ENCODE measurements at places on chromosomes 6 and 20.

GRCh38 chr20:3927486-3928291, 38.5 kb downstream of the PANK2 start:
- DNase-seq, result no peak

DNA sequence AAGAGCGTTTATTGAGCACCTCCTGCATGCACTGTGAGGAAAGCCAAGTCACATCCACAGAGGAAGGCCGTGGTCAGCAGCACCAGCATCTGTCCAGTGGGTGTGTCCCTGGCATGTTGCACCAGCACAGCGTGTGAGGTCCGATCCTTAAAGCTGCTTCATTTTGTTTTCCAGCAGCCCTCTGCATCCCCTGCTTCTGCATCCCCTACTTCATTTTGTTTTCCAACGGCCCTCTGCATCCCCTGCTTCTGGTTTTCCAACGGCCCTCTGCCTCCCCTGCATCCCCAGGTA, 147.8 kb downstream of the SYCP2 start:
- DNase-seq, result no peak

DNA sequence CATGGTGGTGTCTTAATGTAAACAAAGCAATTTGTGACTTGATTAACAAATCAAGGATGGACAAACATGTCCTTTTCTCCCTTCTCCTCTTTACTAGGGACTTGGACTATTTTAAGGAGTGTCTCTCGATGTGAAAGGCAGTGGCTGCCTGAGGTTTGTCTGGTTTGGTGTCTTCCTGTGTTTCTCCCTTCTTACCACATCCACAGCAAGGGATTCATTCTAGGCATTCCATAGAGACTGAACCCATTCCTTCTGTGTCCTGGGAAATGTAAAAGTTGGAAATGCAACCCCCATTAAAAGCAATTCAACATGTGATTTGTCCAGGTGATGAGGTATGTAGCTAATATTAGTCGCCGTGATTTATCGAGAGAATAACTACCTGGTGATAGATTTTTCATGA, 15.9 kb downstream of the NRN1 start:
- DNase-seq, result no peak

DNA sequence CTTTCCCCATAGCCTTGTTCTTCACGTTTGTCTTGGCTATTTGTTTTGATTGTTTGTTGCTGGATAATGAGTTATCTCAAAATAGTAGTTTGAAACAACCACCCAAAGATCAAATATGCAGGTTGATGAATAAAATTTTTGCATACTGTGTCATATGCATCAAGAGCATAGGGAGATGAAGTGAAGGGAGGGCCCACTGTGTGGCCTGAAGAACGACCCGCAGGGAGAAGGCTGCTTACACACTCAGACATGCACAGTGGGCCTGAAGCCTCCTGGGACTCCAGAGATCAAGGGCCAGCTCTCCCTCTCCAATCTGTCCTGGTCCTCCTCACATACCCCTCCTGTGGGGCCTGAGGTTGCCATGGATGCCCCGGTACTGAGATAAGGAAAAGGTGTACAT, 16.2 kb upstream of the TREM2 start:
- DNase-seq, result no peak

DNA sequence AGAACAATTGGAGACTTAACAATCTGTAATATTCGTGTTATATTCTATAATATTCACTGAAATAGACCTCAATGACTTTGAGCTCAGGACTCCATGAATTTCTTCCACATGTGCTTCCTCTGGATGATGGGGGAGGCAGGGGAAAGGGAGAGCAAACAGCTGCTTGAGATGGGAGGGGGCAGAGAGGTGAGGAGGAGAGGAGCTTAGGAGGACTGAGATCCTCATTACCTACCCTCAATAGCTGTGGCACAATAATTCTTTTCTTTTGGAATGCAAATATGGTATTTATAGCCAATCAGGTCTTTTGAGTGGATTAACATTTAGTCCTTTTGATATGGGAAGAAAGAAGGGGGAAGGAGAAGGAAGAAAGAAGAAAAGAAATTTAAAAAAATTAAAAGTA, 64.1 kb upstream of the ZNF217 start:
- no peak for DNase-seq

- DNase-seq, result no peak
These were observed 14.1 kb downstream of the AIG1 start for GRCh38 chr6:143074670-143075318.

DNA sequence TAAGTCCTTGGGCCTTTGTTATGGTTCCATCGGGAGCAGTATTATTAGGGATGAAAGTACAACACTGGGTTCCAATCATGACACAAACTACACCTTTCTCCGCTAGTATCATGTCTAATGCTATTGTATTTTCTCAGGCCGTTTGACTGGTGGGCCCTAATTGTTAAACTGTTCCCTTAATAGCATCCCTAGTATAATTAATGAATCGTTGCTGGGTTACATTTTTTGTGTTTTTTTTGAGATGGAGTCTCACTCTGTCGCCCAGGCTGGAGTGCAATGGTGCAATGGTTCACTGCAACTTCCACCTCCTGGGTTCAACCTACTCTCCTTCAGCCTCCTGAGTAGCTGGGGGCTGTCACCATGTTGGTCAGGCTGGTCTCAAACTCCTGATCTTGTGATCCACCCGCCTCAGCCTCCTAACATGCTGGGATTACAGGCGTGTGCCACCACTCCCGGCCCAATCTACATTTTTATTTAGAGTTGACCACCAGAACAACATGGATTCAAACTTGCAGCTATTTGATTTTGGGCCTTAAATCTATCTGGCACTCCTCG, 4.1 kb upstream of the ZNFX1 start:
- DNase-seq, result no peak

GRCh38 chr20:17859002-17859615, 109.5 kb downstream of the SNX5 start:
- no peak for DNase-seq

- no peak for DNase-seq
These were observed 527.0 kb upstream of the JARID2 start for GRCh38 chr6:14718861-14719260.

- no peak for DNase-seq
These were observed 61.5 kb upstream of the HDDC2 start for GRCh38 chr6:125363039-125363823.

DNA sequence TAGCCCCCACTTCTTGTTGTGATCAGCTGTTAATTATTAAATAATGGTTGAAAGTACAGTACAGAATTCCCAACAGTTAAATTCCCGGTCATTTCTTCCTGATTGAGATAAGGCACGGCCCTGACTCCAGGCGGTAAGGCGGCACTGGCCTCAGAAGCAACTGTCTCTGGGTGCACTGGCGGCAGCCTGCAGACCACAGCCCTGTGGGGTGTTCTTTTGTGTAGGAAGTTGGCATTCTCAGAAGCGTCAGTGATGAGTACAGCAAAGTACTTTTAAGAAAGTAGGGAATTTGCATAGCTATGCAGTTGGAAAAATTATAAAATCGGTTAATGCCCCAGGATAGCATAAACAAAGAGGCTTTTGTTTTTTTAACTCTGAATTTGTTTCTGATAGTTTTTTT, 50.5 kb downstream of the SAMD5 start:
- no peak for DNase-seq

GRCh38 chr6:37273690-37274089, 15.7 kb upstream of the TMEM217 start:
- no peak for DNase-seq

DNA sequence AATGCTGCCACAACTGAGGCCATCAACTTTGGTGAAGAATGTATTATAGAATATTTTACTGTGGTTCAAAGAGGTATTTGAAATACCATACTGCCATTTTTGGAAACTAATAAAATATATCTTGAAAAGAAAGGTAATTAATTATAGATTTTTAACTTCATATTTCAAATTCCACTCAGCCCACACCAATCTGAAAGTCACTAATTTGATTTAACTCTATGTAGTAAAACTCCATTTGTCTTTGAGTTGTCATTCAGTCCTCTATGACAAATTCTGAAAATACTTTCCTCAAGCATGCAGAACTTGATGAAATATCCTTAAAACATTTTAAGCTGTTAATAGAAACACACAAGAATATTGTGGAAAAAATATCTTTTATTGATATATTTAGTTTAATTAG, 1196.7 kb upstream of the CITED2 start:
- DNase-seq, result no peak

GRCh38 chr6:107185391-107185970, 70.2 kb upstream of the BEND3 start:
- no peak for DNase-seq

- DNase-seq, result peak; percentile 32
These were observed 9.9 kb downstream of the IRF4 start for GRCh38 chr6:401239-401993.

- no peak for DNase-seq
These were observed 277.5 kb downstream of the PTPRK start for GRCh38 chr6:128242765-128243403.

GRCh38 chr6:169857343-169858292, 106.2 kb downstream of the ERMARD start:
- DNase-seq, result no peak

All from ureter (tissue), 1 donor.